ENCODE measurements at places on chromosomes 11 and 22.

GRCh38 chr11:765025-765801 lies 12.1 kb downstream of the GATD1 start:
- DNase-seq, result no peak

GRCh38 chr22:45852826-45853225 lies 124.1 kb downstream of the WNT7B start:
- DNase-seq, result no peak

DNA sequence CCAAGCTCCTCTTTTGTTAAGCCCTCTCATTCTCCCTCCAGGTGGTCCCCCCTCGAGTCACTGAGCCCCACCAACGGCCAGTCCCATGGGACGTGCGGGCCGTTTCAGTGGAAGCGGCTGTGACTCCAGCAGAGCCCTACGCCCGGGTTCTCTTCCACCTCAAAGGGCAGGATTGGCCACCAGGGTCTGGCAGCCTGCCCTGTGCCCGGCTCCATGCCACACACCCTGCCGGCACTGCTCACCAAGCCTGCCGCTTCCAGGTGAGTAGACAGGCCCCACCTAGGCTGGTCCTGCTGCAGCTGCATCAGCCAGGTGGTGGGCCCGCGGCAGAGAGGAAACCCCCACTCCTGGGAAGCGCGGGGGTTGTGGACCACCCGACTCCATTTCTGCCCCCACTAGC lies 3.3 kb downstream of the TMEM132A start:
- no peak for DNase-seq

GRCh38 chr11:114192841-114193389 lies 103.3 kb upstream of the NNMT start:
- no peak for DNase-seq

DNA sequence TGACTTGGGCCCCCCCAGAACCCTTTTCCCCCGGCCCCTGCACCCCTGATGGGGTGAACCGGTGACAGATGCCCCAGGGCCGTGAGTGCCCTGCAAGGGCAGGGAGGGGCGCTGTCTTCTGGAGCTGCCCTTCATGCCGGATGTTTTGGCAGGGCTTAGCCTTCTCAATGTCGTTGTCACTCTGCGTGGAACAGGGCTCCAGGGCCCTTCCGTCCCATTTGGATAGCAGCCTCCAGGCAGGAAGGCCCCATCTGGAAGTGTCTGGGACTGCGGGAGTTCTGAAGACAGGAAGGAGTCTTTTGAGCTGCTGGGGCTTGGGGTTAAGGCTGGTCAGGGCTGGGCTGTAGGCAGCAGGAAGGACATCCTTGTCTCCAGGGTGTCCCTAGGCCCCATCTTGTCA lies 4.6 kb downstream of the FRMD8 start:
- DNase-seq, result no peak

DNA sequence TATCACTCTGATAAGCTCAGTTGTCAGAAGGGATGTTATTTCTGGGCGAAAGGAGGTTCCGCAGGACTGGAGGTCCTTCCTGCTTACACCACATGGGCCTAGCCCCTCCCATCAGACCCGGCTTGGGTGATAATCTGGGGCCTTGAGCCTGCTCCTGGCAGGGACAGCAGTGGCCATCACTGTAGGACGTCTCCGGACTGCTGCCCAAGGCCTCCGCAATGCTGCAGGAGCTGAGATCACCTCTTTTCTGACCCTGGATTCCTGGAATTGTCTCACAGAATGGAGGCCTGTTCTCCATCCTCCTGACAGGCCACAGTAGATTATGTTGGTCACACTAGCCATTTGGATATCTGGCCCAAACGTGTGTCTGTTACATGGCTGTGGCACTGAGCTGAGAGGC lies 9.2 kb upstream of the BIK start:
- no peak for DNase-seq
